ENCODE measurements at places on chromosomes 2 and 18.

- ATAC-seq: peak; percentile 51
These were observed 318.9 kb upstream of the ACVR2A start for GRCh38 chr2:147525819-147526489.

- ATAC-seq: peak; percentile 43
These were observed 677 bp upstream of the SMAD4 start for GRCh38 chr18:51029378-51029693.

- no peak for ATAC-seq
These were observed 1.2 kb downstream of the THAP4 start for GRCh38 chr2:241635756-241636155.

- no peak for ATAC-seq
These were observed 39.5 kb upstream of the GMCL1 start for GRCh38 chr2:69789772-69790600.

DNA sequence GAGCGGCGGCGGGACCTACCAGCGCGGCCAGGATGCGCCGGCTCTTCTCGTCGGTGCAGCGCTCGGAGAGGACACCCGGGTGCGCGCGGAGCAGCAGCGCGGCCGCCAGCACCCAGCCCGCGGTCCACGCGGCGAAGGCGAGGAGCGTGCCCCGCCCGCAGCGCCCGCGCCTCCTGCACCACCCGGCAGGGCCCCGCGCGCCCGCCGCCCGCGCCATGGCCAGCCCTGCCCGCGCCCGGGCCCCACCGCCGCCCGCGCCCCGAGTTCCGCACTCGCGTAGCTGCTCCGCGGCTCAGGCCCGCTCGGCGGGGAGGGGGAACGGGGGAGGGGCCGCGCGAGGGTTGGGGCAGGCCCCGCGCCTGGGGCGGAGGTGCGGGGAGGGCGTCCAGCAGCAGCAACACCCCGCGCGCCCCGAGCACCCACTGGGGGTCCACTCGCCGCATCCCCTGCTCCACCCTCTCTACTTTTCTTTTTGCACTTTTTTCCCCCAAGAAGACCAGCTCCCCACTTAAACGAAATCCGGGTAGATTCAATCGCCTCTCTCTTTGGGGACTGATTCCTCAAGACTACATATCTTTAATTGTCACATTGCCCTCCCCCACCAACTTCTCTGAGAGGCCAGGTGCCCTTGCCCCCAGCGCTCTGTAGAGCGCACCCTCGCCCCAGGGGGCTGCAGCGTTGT, at the start of gene DIPK1C:
Gene DIPK1C, minus strand, starts transcription at position 266 of the 682 bp plus-strand sequence. Its CDS starts 49 bp downstream, at position 217.
- peak; percentile 30 for ATAC-seq

DNA sequence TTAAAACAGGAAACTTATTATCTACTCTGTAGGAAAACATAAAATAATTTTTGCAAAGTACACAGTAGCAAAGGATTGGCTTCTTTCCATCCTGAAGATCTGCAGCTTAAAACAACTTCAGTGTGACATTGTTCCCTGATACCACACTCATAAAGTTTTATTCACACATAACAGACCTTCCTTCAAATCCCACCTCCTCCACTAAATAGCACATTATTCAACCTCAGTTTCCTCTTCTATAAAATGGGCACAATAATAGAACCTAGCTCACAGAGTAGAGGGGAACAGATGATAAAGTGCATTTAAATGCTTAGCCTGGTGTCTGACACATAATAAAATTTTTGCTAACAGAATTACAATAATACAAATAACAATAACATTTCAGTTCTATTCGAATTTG, 250.4 kb upstream of the RBBP8 start:
- ATAC-seq: no peak

- no peak for ATAC-seq
These were observed 1.2 kb downstream of the RAPH1 start for GRCh38 chr2:203533676-203534591.

- ATAC-seq: no peak
These were observed 4.7 kb upstream of the KRCC1 start for GRCh38 chr2:88059979-88060906.

GRCh38 chr18:78999939-79000338, 20.3 kb downstream of the SALL3 start:
- ATAC-seq: no peak

Data from esophagus mucosa (tissue), 1 donor.